ENCODE measurements at places on chromosomes 11 and 22.
A peak's percentile ranks its signal among the peaks of the same experiment; 100 is the strongest.

DNA sequence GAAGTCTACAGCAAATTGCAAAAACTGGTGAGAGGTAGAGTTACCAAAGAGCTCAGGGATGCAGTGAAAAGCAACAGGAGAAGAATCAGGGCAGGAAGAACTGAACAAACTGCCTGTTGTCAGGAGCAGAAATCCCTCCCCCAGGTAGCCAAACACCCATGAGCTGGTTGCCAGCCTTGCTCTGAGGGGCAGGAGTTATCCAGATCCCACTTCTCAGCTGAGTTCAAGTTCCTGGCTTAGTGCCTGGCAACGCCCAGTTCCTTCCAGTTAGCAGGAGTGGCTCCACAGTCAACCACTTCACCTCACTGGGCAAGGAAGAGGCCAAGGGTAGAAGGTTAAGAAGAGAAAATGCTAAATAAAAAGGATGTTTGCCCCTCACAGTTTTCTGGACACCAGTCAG, 1.9 kb upstream of the MPZL2 start:
- no peak for DNase-seq

GRCh38 chr22:27526901-27527300, 274.7 kb downstream of the MN1 start:
- no peak for DNase-seq

GRCh38 chr11:77619576-77620198, 17.9 kb downstream of the CLNS1A start:
- no peak for DNase-seq

GRCh38 chr11:48005136-48005535, 24.8 kb downstream of the PTPRJ start:
- DNase-seq: no peak

DNA sequence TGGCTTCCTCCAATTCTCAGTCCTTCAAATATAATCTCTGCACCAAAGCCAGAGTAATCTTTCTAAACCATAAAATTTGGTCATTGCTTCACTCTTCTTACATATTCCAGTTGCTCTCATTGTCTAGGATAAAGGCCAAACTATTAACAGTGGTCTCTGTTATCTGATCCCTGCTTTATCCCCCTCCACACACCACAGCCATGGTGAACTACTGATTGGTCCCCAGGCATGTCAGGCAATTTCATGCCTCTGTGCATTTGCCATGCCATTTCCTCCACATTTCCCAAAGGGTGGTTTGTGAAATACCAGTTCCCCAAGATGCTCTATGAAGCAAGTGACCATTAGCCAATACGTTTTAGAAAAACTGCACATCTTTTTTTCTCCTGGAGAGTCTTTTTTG, 97.0 kb downstream of the FAM181B start:
- no peak for DNase-seq

DNA sequence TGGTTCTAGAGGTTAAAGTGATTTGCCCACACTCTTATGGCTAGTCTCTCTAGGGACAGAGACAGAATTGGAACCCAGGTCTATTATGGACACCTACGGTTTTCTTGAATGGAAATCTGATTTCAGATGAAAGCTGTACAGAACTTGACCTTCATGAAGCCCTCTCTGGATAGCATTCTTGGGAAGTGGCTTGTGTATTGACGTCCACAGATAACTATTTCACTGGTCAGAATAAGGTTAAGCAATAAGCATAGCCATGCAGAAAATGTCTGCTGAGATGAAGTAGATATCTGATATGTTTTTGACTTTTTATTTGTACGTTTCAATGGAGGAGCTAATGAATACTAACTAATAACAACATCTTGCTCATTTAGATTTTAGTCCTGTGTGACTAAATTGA, 1.1 kb downstream of the TLCD5 start:
- no peak for DNase-seq

- peak; percentile 91 for DNase-seq
These were observed 114.5 kb downstream of the MAML2 start for GRCh38 chr11:96228473-96228891.

DNA sequence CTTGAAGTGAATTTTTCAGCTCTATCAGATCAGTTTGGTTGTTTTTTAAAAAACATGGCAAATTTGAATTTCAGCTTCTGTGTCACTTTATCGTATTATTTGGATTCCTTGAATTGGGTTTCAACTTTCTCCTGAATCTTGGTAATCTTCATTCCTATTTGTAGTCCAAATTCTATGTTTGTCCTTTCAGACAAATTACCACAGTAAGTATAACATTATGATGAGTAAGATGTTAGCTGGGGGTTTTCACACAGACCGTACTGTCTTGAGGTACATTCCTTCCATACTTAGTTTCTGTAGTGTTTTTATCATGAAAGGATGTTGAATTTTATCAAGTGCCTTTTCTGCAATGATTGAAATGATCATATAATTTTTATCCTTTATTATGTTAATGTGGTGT, 28.0 kb downstream of the OR5B17 start:
- DNase-seq: no peak

Data from smooth muscle cell of the brain vasculature (primary cell).